Immature natural killer cell (primary cell): ENCODE measurements at places on chromosomes 6 and 20.

DNA sequence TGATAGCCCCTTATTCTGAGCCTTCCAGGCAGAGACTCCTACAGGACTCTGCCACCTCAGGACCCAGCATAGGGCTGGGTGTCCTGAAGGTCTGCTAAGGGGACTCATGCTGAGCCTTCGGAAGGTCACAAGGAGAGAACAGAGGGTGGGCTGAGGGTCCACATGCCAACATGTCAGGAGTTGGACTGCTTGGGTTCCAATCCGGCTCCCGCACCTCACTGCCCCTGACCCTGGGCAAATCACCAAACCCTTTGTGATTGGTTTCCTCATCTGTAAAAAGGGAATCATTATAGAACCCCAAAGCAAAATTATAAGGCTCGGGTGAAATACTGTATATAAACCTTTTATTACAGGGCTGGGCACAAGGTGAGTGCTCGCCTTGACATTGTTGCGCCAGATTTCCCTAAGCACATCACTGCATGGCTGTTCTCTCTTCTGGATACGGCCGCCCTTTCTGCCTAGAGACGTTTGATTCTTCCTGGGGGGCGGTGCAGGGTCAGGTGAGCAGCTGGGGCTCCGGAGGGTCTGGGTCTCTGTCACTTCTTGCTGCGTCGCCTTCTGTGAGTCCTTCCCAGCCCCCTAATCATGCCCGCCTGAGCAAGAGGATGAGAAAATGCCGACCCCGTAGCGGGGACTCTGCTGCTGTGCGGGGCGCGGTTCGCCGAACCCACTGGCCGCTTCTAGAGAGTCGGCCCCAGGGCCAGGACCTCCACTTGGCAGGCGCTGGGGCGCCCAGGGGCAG, 90.5 kb upstream of the EPB41L1 start:
- DNase-seq: no peak
- no peaks in the 10 kb centered on the region for H3K36me3 ChIP-seq
- H3K27me3 ChIP-seq: peaks cover 6% of the 10 kb centered on the region

GRCh38 chr6:169263836-169264608, 10.4 kb upstream of the THBS2 start:
- no peaks in the 10 kb centered on the region for H3K4me1 ChIP-seq
- no peak for DNase-seq
- H3K36me3 ChIP-seq: no peaks in the 10 kb centered on the region
- H3K27ac ChIP-seq: no peak overlapping the region
- H3K4me3 ChIP-seq: no peak overlapping the region

DNA sequence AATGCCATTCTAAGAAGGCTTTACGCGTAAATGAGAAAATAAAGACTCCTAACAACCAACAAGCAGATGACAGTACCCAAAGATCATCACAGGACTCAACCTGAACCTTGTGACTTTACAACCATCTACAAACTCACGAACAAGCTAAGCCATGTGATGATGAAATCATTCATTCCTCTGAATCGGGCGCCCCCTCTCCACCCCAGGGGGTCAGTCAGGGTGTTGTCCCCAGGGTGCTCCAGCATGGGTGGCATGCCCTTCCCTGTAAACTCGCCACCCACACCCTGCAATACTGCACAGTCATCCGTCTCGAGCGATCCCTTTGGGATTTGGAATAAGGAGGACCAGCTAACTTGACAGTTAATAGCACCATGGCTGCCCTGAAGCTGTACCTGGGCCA, 12.6 kb downstream of the SERPINB6 start:
- H3K36me3 ChIP-seq: peaks cover 11% of the 10 kb centered on the region
- H3K4me3 ChIP-seq: no peak overlapping the region
- no peaks in the 10 kb centered on the region for H3K27me3 ChIP-seq
- no peak for DNase-seq
- peak overlapping the region; percentile 24 for H3K27ac ChIP-seq
- H3K4me1 ChIP-seq: peaks cover 28% of the 10 kb centered on the region

DNA sequence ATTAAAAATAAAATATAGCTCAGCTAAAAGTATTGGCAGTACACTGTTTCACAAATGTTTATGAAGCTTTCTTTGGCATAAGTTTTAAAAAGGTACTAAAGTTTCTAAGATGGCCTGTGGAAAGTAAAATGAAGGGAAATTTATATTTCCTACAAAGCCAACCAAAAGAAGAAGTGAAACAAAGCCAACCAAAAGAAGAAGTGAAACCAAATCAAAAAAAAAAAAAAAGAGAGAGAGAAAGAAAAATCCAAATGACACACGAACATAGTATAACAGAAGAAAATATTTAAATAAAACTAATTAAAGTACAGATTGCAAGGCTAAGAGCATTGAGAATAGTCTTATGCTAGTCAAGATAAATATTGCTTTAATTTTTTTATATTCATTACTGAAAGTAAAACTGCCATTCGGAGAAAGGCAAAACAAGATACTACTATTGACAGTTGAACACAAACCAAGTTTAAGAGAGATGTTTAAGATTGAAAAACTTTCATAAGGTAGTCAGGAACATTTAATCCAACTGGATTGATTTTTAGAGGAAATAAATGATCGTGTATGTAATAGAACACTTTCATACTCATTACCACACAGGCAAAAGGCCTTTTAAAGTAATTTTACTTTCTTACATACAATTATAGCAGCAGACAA, 12.8 kb upstream of the KHDRBS2 start:
- DNase-seq: no peak
- H3K4me1 ChIP-seq: no peaks in the 10 kb centered on the region
- H3K27ac ChIP-seq: no peak overlapping the region
- H3K27me3 ChIP-seq: peaks cover 3% of the 10 kb centered on the region

DNA sequence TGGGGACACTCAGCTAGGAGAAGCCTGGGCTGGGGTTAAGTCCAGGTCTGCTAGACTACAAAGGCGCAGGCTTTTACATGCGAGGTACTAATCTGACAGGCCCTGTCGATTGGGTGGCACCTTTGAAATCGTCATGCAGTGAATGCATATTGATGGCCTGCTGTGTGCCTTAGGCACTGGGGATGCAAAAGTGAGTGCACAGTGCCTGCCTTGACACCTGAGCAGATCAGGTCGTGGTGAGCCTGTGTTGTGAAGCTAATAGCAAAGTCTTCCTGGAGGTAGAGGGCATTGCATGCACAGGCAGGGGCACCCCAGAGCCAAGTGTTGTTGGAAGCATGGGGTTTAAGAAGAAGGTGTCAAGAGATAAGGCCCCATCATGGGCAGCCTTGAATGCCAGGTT, 16.9 kb downstream of the LRRC1 start:
- peaks cover 1% of the 10 kb centered on the region for H3K4me1 ChIP-seq
- no peak for DNase-seq
- no peak overlapping the region for H3K4me3 ChIP-seq
